ENCODE measurements at places on chromosomes 16 and 17. TPM values are rescaled to one million over a fixed set of nuclear protein-coding genes. Genes with fewer than 3 reads are reported as not detected.

GRCh38 chr16:14357328-14357727, 272.7 kb downstream of the PARN start:
- DNase-seq: no peak

DNA sequence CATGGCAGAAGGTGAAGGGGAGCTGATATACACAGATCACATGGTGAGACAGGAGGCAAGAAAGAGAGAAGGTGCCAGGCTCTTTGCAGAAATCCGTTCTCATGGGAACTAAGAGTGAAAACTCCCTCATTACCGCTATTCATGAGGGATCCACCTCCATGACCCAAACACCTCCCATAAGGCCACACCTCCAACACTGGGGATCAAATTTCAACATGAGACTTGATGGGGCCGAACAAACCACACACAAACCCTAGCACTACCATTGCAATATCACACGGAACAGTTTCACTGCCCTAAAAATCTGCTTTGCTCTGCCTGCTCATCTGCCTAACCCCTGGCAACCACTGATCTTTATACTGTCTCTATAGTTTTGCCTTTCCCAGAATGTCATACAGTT, 34.8 kb downstream of the C17orf67 start:
- no peak for DNase-seq

DNA sequence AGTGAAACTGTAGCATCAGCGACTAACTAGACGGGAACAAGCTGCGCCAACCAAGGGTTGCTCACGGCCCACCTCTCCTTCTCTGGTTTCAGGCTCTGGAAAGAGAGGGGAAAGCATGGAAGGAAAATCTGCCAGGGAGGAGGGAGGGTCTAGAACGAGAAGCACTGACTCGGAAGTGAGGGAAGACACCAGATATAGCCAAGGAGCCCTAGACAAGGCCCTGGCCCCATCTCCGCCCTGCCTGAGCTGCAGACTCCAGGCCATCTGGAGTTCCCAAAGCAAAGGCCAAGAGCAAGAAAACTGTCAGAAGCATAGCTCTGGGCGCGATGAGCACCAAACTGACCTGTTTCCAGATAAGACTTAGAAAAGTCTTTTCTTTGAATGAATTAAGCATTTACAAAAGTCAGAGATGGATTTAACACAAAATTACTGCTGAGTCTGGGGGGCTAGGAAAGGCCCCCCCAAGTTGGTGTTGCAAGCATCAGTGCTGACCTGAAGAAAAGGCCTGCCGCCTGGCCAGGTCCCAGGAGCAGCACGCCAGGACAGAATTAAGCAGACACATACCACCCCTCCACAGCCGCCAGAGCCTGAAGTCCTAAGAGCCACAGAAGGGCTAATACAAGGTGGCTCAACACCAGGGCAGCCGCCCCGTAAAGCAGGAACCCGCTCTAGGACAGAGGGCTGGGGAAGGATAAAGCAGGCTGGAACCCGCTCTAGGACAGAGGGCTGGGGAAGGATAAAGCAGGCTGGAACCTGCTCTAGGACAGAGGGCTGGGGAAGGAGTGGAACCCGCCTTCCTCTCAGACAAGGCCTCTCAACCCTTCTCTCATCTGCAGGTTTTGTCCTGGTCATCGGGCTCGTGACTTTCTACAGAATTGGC, 20.7 kb downstream of the TMEM204 start:
- DNase-seq: no peak

DNA sequence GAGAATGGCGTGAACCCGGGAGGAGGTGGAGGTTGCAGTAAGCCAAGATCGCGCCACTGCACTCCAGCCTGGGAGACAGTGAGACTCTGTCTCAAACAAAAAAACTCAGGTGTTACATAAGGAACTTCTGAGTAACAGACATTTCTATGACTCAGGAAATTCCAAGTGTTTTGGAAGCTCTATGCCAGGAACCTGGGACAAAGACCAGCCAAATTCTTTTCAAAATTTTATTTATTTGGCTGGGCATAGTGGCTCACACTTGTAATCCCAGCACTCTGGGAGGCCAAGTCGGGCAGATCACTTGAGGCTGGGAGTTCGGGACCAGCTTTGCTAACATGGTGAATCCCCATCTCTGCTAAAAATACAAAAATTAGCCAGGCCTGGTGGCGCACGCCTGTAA, 5.2 kb upstream of the SH2B1 start:
- DNase-seq: no peak

- DNase-seq: no peak
Measured at GRCh38 chr17:1752425-1753262, 9.2 kb upstream of the SERPINF1 start.

GRCh38 chr16:57049678-57050077, 42.7 kb upstream of the CPNE2 start:
- no peak for DNase-seq

DNA sequence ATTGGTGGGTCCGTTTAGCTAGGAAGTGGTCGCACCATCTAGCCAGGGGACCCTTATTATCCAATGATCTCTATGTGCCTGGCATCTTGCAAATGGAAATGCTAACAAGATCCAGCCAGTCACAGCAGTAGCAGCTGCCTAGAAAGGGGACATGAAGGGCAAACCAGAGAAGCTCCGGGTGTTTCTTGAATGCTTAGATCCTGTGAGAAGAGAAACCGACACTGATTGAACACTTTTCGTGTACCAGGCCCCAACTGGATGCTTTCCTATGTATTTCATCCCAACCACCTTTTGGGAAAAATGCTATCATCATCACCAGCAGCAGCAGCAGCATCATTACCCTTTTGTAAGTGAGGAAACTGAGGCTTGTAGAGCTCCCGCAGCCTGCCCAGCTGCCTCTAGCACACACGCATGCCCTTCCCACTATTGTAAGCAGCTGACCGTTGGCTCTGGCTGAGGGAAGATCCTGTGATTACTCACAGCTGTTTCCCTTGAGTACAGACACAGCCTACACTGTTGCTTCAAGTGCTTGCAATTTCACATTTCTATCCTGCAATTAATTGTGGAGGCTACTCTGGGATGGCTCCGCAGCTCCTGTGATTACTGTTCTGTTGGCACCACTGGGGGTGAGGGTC, 180.7 kb upstream of the CACNG5 start:
- DNase-seq: no peak

DNA sequence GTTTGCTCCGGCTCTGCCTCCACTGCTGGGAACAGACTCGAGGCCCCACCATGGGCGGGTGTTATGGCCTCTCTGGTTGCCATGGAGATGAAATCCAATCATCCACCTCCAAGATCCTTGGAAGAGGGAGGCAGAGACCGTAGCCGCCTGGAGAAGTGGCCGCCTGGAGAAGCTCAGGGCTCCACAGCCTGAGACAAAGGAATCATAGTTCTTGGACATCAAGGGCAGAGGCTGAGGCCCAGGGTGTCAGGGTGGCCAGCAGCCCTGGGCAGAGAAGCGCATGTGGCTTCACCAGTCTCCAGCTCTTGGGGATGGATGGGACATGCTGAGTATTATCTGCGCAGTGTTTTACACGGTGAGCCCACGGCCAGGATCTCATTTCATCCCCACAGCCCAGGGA, 36.2 kb downstream of the ABR start:
- no peak for DNase-seq

DNA sequence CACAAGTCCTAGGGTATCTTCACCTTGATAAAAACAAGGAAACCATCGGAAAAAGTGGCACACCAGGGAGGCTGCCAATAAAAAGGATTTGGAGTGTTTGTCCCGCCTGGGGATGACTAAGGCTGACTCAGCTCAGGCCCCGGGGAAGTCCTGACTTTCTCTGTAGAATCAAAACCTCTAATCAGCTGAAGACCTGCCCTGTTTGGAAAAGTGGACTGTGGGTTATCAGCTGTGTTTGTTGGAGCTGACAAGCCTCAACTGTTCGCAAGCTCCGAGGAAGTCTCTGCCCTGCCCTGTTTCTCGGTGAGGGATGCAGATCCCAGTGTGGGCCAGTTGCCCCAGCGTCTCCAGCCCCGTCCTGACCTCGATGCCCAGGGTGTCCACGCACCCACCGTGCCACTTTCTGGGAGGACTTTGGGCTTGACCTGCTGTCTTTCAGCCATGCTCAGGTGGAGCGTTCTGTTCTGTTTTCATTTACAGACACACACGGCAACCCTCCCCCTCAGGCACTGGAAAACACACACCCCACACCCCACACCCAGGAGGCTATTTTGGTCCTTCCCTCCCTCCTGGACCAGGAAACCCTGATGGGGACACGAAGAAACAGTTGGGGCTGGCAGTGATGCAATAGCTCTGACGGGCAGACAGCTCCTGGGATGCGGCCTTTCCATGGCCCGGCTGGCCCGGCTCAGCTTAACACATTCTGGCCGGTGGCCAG, 27.6 kb upstream of the PITPNA start:
- DNase-seq: no peak

DNA sequence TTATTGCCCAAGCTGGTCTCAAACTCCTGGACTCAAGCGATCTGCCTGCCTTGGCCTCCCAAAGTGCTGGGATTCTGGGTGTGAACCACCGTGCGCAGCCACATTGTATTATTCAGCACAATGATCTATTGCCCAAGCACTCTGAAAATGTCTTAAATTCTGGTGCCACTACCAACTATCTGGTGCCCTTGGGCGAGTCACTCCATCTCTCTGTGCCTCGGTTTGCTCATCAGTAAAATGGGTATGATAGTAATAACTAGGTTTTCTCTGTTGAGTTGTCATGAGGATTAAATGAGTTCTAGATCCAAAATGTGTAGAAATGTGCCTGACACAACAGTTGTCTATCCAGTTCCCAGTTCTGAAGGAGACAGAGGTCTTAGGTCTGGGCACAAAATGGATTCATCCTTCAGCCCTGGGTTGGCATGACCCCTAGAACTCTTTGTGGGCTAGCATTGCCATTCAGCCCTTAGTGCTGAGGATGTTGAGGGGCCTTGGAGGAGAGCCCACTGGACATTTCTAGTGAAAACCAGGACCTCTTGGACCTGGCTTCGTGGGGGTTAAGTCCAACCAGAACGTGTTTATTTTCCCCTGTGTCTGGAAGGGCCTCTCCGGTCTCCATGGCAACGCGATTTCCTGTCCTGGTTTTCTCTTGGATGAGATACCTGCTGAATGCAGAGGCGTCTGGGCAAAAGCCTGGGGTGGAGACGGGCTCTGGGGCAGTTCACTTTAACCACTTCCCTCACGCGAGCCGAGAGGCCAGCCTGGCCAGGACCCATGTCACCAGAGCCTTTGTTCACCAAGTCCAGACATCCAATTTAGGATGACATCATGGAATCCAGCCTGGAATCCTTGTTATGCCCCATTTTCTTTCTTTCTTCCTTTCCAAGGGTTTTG, 43.7 kb upstream of the TNRC6A start:
- no peak for DNase-seq

DNA sequence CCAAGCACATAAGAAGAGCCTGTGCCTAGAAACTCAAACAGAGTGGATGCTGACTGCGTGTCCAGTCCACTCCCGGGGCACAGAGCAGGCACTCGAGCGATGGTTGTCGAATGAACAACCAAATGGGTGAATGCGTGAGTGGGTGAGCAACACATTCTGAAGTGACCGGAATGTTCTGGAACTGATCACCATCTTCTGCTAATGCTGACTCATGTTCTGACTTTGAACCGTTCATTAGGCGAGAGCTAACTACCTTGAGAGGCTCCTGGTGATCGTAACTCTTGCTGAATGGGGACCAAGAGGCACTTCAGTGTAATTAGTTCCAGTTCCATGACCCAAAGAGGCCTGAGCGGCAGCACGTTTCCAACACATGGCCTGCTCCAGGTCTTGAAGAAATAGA, 37.9 kb downstream of the IRF8 start:
- no peak for DNase-seq

DNA sequence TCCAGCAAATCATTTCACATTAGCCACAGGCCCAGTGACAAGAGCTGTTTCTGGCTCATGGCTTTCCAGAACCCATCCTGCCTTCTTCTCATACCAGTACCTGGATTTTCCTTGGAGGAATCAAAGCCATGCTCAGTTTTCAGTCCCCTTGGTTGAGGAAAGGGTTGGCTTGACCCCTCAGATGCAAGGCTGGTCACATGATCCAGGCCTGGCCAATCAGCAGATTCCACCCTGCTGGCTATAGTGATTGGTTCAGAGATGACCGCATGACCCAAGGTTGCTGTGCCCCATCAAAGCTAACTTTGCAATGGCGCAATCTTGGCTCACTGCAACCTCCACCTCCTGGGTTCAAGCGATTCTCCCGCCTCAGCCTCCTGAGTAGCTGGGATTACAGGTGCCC, 45.0 kb downstream of the MMP15 start:
- peak; percentile 18 for DNase-seq

GRCh38 chr17:74274060-74274708, at the start of gene DNAI2:
TSS of gene DNAI2 (plus strand) at chr17:74274234. CDS start at chr17:74281818, 7,584 bp downstream.
- DNase-seq: no peak

KRTAP16-1 gene
- not detected for total RNA-seq

TNK1 gene
- not detected for total RNA-seq

CES4A gene
- 2.6 TPM for total RNA-seq
